Right ventricle myocardium inferior (tissue), 1 donor: ENCODE measurements at places on chromosomes 7 and 10.
A peak's percentile ranks its signal among the peaks of the same experiment; 100 is the strongest.

DNA sequence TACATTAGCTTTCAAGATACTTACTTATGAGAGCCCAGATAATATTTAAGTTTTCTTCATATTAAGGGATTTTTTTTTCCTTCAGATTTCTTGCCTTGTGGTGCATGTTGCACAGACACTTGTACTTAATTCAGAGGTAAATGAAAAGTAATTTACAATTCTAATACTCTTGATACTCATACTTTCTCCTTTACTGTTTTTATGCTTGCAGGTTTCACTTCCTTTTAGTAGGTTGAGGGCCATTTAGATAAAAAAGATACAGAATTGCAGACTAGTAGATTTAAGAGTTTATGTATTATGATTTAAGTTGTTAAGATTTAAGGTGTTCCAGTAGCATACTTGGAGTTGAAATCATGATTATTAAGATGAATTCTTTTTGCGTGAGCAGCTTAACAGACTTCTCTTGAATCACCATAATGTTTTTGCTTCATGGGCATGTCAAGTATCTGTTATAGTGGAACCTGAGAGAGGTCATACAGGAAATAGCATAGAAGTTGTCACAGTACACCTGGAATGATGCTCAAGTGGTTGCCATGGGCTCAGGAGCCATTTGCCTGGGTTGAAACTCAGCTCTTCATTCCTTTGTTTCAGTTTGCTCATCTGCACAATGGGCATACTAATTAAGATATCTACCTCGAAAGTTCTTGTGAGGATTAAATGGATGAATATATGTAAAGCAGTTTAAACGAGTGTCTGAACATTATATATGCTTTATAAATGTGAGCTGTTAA is 174.8 kb upstream of the PRPS1L1 start:
- DNase-seq = no peak

GRCh38 chr10:34606890-34607289 is 208.2 kb downstream of the PARD3 start:
- DNase-seq = no peak

- DNase-seq = no peak
Observed at GRCh38 chr10:93039721-93040120, 20.9 kb upstream of the CYP26C1 start.

DNA sequence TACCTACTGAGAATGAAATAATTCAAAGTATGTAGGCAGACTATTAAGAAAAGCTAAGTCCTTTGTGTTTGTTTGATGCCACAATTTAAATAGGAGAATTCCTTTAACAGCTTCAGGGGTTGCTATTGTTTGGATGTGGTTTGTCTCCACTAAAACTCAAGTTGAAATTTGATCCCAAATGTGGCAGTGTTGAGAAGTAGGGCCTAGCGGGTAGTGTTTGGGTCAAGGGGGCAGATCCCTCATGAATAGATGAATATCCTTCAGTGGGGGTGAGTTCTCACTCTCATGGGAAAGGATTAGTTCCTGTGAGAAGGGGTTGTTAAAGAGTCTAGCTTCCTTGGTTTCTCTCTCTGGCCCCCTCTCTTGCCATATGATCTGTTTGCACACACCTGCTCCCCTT is 97.0 kb downstream of the HGF start:
- no peak for DNase-seq

DNA sequence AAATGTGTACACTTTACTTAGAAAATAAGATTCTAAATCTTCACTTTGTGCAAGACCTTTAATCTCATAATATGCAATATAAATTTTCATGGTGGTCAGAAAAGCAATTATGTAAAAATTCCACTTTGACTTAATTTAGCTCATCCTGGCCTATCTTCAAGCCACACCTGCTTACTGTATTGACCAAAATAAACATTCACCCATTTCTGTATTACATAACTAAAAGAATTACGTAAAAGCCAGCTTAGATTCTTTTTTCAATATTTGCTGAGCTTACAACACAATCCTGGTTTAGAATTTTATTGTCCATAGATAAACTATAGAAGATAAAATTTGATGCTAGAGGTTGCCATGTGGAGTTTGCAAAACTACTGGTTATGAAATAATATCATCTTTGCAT is 172.9 kb upstream of the GRM3 start:
- DNase-seq = no peak

DNA sequence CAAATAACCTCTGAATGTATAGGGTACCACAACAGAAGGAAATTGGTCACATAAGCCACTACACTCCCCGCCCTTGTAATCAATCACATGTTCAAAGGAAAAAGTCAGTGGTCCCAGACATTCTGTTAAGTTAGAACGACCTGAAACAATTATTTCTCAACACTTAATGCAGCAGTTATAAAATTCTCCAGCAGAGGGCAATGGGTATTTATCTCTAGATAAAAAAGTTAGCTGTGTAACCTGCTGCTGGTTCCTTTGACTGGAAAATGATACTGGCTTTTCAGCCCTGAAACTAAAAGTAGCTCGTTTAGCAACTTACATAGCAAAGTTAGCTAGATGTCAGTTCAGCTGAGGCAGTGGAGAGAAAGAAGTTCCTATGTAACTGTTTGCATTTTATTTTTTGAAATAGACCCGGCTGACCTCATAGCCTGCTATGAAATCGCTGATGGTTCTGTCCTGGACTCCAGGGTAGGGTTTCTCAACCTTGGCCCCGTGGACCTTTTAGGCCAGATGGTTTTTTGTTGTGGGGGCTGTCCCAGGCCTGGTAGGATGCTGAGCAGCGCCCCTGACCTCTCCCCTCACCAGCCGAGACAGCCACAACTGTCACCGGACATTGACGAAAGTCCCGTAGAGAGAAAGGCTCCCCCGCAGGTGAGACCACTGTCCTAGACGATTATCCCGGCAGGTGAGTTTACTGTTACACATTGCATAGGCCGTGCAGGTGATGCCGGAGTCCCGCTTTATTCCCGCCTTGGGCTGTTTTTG is 40.2 kb upstream of the PROSER2 start:
- DNase-seq = no peak

GRCh38 chr10:729213-729612 is 39.7 kb upstream of the DIP2C start:
- DNase-seq = no peak

DNA sequence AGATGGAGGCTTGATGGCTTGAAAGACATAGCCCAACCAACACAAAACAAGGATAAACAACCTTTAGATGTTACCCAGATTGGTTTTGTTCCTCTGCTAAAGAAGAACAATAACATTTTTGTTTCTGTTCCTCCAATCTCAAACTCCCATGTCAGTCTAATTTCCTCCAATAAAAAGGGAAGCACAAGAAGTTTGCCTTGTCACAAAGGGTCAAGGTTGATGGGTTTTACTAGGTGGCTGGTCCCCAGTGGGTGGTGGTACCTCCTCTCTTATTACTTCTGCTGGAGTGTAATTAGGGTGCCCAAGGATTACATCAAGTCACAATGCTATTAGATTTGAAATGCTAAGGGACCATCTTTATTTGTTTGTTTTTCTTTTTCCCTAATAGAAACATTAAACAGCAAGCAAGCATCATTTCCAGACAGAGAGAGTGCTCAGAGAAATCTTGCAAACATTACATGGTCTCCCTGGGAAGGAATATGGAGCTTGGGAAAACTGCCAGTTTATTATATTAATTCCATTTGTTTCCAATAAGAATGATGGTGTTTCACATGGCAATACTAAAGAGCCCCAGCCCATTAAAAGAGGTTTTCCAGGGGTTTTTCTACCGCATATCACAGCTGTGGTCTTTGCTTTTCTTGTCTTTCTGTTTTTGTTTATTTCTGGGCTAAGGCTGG is 78.3 kb upstream of the AOAH start:
- no peak for DNase-seq

DNA sequence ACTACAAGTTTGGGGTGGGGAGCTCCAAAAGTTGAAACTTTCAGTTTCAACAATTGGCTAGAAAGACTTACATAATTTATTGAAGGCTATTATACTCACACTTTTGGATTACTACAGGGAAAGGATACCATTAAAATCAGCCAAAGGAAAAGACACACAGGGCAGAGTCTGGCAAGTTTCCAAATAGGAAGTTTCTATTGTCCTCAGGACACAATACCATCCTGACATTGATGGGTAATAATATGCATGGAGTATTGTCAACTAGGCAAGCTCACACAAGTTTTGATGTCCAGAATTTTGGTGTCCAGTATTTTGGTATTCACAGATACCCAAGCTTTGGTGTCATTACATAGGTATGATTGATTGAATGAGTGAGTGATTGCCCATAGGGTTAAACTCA is 872.6 kb upstream of the SORCS1 start:
- DNase-seq = no peak

DNA sequence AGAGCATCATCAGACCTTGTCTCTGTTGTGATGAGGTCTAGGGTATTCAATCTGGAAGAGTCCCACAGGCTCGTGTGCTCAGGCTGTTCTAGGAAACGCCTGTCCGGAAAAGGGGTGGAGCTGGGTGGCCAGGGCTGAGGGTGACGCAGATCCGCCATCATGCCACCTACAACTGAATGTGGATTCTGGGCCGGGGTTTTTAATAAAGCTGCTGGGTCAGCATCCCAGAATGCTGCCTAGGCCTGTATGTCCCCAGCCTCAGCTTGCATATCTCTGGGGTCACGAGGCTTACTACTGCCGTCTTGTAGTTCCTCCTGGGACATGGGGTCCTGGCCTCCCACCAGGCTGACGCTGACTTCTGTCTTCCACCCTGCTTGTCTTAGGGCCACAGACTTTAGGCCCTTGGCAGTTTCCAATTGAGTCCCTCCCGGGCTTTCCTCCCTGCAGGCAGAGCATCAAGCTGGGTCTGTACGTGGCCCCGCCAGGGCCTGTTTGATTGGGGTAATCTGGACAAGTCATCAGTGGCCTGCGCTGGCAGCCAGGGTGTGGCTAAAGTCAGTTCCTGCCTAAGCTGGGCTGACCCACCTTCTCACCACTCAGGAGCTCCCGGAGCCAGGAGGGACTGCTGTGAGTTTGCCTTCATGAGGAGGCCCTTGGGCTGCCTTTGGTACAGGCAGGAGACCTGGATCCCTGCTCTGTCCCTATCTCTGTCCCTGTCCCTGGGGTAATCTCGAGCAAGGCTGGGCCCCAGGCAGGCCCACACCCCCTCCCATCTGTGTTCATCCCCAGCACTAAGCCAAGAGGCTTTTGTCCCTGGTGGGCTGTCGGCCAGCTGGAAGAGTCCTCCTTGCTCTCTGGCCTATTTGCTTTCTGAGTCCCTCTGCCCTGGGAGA is 79.9 kb downstream of the ZMIZ1 start:
- peak; percentile 90 for DNase-seq

DNA sequence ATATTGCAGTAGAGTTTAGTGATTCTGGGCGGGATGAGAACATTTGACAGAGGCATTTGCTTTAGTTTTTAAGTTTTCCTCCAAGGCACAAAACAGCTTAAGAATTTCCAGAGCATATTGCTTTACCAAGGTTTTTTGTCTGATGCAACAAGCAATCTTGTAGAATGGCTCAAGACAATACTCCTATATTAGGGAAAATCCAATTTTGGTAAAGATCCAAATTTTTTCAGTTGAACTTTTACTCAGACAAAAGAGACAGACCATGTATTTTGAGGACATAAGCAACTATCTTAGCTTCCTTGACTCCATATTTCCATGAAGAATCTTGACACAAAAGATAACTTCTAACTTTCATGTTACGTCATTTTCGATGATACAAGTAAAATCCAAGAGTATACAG is 92.3 kb upstream of the NANOS1 start:
- DNase-seq = no peak

DNA sequence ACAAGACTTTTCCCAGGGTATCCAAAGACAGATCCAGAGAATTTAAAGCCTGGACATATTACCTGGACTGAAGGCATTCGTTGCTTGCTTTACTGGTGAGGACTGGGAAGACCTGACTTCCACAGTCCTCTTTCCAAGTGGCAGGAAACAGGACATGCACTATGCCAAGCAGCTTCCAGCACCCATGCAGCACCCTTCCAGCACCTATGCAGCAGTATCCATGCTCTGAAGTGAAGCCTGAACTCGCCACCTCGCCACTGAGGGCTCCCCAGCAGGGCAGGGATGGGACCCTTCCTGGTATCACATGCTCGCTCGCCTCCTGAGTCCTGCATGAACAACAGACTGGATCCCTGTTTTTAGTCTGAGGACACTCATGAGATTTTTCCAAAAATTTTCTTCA is 189.9 kb upstream of the KLF14 start:
- no peak for DNase-seq

DNA sequence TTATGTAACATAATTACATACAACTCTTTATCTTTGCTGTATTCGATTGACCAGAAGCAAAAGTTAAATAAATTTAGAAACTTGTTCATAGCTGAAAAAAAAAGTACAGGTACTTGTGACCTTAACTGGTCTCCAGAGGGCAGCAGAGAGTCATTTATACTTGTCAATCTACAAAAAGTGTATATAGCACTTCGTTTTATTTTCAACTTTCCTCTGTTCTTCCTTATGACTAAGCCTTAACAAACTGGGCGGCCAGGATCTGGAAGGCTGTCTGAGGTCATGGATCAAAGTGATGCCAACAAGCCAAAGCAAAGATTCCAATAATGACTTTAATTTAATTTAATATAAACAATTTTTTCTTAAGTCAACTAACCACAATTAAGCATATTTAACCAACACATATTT is 29.8 kb downstream of the C10orf67 start:
- DNase-seq = no peak

GRCh38 chr7:132641238-132641637 is 65.0 kb upstream of the PLXNA4 start:
- no peak for DNase-seq

- DNase-seq = peak; percentile 60
Observed at GRCh38 chr7:75963381-75963995, 30.9 kb downstream of the TMEM120A start.

- DNase-seq = no peak
Observed at GRCh38 chr7:29478226-29478625, 85.4 kb upstream of the PRR15 start.

GRCh38 chr10:83252596-83252995 is 886.7 kb upstream of the GHITM start:
- DNase-seq = no peak

DNA sequence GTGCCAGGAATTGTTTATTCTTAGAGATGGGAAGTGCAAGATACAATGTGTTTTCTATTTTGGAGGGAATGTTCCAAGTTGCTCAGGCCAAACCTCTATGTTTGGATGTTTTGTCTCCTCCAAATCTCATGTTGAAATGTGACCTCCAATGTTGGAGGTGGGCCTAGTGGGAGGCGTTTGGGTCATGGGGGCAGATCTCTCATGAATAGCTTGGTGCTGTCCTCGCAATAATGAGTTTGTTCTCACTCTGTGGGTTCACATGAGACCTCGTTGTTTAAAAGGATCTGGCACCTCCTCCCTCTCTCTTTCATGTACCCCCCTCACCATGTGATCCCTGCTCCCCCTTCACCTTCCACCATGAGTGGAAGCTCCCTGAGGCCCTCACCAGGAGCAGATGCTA is 8.3 kb upstream of the GDF10 start:
- DNase-seq = no peak
